Cortex of kidney (tissue), 1 donor: ENCODE measurements at places on chromosomes 2 and 18.

- no peak for DNase-seq
These were observed 99.3 kb downstream of the SPOPL start for GRCh38 chr2:138600732-138601457.

GRCh38 chr2:199778655-199779054 is 72.3 kb downstream of the FTCDNL1 start:
- no peak for DNase-seq

DNA sequence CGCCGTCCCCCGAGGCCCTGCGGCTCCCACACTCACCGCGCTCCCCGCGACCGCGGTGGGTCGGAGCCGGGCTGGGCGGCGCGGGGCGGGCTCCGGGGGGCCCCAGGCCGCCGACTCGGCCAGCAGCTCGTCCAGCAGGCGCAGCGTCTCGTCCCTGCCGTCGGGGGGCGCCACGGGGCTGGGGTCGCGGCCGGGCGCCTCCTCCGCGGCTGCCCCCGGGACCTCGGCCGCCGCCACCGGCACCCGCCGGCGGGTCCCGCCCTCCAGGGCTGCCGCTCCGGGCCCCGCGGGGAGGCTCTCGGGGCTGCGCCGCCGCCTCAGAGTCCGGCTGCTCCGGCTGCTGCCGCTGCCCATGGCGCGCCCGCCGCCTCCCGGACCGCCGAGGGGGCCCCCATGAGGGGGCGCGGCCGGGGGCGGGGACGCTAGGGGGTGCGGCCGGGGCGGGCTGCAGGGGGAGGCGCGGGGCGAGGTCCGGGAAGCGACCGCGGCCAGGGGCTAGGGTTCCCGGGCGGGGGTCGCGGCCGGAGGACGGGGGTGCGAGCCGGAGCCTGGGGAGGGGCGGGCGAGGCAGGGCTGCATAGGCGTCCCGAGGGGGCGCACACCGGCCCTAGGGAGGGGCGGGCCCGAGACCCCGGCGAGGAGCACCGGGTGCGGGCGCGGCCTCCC is at the start of gene CYS1:
TSS of gene CYS1 (minus strand) at position 542 of the 666 bp plus-strand sequence. CDS start at position 354, 188 bp downstream.
- DNase-seq = no peak

GRCh38 chr2:192535956-192536921 is 341.5 kb upstream of the TMEFF2 start:
- DNase-seq = no peak

- DNase-seq = no peak
These were observed 70.8 kb upstream of the GATA6 start for GRCh38 chr18:22098563-22098989.

- no peak for DNase-seq
These were observed 21.1 kb upstream of the TMEM163 start for GRCh38 chr2:134739879-134740301.
